ENCODE measurements at places on chromosomes 4 and X.

GRCh38 chr4:164617426-164617825, 136.5 kb upstream of the SMIM31 start:
- no peak for DNase-seq

- DNase-seq = peak; percentile 67
These were observed 2.4 kb upstream of the SH3KBP1 start for GRCh38 chrX:19889582-19890342.

DNA sequence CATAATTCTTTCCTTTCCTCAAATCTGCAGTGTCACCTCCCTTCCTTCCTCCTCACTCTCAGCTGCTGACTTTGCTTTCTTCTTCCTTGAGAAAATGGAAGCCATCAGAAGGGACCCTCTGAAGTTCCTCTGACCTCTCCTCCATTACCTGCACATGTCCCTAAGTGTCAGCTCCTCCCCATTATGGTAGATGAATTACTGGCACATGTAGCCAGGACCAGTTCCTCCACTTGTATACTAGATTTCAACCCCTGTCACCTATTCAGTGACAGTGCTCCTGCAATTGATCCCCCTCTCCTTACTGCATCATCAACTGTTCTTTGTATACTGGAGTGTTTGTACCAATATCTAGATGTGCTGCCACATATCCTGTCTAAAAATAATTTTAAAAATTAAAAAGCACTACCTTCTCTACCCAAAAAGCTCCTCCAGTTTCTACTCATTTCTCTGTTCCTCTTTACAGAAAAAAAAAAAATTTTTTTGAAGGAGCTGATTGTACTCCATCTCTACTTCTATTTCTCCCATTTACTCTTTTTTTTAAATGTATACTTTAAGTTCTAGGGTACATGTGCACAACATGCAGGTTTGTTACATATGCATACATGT, 78.6 kb downstream of the CLCN5 start:
- no peak for DNase-seq

GRCh38 chrX:12236156-12236555, 97.9 kb downstream of the FRMPD4 start:
- no peak for DNase-seq

DNA sequence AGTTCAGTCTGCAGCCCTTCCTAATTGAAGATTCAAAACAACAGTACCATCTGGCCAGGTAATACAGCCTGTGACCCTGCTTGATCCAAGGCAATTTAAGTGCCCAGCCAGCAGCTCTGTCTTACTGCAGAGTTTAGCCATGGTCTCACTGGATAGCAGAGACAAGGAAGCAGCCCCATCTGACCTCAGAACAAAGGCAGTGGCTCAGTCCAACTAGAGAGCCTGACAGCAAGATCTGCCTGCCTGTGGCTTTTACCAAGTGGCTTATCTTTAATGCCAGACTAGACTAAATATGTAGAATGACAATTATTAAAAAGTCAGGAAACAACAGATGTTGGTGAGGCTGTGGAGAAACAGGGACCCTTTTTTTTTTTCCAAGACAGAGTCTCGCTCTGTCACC, 293.4 kb downstream of the DTHD1 start:
- no peak for DNase-seq

DNA sequence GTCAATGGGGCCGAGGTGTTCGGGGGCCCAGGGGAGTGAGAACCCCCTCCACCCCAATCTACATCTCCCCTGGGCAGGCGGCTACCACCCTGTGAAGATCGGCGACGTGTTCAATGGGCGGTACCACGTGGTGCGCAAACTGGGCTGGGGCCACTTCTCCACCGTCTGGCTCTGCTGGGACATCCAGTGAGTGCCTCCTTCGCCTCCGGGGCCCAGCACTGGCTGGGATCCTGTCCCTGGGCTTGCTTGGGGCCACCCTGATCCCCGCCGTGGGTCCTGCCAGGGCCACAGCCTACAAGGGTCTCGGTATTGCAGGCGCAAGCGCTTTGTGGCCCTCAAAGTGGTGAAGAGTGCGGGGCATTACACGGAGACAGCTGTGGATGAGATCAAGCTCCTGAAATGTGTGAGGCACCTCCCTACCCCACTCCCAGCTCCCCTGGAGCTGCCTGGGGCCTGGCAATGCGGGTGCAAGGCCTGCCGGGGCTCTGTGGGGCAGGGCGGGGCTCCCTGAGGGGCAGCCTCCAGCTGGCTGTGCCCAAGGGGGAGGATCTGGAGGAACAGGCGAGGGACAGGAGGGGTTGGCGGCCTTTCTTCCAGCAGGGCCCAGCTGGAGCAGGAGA, 697 bp downstream of the SRPK3 start:
- DNase-seq = no peak

DNA sequence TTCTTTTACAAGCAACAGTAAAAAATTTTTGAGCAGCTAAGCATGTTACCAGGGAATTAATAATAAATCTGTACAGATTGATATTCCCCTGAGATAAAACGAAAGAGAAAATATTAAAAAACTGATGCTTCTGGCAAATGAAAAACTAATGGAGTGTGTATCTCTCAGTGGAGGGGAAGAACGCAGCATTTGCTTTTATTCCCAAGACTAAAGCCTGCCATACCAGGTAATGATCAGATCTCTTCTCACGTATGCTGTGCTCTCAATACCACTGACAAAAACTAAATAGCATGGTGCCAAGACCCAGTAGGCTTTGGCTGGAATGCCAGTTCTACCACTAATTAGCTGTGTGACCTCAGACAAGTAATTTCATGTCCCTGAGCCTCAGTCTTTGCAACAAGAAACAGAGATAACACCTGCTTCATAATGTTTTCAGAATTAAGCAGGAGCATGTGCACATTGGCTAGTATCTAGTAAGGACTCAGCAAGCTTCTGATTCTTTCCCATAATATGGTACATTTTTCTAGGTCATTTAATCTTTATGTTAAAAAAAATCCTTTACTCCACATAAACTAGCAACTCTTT, 179.6 kb downstream of the CENPC start:
- no peak for DNase-seq

Measured in stimulated activated CD4-positive, alpha-beta T cell treated with anti-CD3 and anti-CD28 coated beads, Interleukin-15, amount 100 ng/mL, for 24 hours (primary cell).